Glomerular endothelial cell (primary cell): ENCODE measurements at places on chromosomes 7 and 10. TPM values are rescaled to one million over a fixed set of nuclear protein-coding genes. Genes with fewer than 3 reads are reported as not detected.

GRCh38 chr10:88933564-88933963 is 19.0 kb downstream of the ACTA2 start:
- DNase-seq: no peak

- DNase-seq: no peak
Observed at GRCh38 chr7:142345811-142346210, 88.0 kb upstream of the PRSS58 start.

The PTCD1 gene
- total RNA-seq: 7.6 and 14.3 TPM in 2 replicates

The AKR1D1 gene
- not detected in 2 replicates for total RNA-seq

The CALML5 gene
- total RNA-seq: not detected in 2 replicates
